NCI-H774 (cell line): ENCODE measurements at places on chromosomes 11 and 22.

DNA sequence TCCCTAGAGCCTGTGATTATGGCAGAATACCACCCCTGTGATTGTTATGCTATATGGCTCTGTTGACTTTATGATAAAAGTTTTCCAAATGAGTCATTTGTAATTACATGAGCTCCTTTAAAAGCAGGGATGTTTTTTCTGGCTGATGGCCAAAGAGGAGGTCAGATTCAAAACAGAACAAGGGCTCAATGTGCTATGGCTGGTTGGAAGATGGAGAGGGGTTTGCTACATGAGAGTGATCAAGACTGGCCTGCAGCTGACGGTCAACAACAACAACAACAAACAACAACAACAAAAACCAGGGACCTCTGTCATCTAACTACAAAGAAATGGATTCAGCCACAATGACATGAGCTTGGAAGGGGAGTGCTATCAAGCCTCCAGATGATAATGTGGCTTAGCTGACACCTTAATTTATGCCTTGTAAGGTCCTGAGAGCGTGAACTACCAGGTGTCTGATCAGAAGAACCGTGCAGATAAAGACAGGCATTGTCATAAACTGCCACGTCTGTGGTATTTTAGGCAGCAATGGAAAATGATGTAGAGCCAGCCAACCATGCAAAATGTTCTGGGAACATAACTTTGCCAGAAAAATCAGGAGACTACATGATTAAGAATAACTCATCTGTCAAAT, 47.2 kb downstream of the PIWIL3 start:
- DNase-seq: peak; percentile 12

GRCh38 chr22:39388261-39389011, 11.1 kb upstream of the TAB1 start:
- DNase-seq: peak; percentile 43

DNA sequence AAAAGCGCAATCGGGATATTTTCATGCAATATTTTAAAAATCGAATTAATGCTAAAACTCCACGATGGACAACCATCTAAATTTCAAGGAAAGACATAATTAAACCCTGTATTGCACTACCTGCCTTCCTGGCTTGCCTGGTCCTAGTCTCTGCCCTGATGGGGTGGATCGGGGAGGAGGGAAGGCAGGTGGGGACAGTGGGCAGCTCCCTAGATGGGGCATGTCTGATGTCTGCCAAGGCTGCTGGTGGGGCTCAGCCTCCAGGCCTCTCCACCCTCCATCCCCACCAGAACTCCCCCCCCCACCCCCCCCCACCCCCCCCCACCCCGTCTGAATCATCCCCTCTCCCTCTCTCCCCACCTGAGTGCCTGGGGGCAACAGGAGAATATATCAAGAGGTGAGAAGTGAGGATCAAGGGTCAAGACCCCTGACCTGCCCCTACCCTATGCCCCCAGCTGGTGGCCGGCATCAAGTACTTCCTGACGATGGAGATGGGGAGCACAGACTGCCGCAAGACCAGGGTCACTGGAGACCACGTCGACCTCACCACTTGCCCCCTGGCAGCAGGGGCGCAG, 650 bp downstream of the CST6 start:
- no peak for DNase-seq

DNA sequence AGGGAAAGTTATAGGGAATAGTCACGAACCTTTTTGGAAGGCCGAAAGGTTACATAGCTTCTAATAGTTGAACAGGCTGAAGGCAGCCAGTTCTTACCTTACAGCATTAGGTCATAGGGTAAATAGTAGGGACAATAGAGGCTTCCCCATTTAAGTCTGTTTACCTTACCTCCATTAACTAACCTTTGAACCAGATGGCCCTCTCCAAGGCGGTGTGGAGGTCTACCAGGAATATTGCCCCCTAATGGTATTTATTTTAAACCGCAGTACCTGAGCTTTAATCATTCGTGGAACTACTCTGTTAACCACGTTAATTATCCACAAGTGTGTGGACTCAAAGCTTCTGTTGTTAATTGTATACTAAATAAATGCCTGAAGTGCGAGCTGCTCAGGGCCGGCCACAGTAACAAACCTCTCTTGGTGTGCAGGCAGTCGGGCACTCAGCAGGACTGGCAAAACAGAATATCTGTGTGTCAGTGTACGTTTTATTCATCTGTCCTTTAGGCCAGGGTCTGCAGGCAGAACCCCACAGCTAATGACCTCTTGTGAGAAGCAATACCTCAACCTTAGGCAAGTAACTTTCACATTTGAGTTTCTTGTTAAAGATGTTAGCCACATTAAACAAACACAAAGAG, 81.7 kb downstream of the PRCP start:
- peak; percentile 90 for DNase-seq

GRCh38 chr22:24290459-24290858, 19.8 kb downstream of the SPECC1L start:
- DNase-seq: no peak

DNA sequence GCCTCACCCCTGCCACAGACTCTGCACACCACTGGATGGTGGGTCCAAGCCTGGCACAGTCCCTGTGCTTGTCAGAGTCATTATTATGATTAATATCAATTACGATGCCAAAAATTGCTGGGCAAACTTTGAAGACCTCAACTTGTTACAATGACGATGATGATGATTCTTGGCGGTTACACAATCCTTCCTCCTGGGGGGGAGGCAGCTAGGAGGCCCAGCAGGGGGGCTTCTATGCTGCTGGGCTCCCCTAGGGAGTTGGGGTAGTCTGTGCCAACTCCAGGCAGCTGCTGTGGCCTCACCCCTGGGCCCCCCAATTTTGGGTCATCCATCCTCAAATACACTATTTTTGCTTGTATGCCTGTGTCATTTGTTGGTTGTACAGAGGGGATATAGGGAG, 12.0 kb downstream of the SLC35E4 start:
- no peak for DNase-seq

DNA sequence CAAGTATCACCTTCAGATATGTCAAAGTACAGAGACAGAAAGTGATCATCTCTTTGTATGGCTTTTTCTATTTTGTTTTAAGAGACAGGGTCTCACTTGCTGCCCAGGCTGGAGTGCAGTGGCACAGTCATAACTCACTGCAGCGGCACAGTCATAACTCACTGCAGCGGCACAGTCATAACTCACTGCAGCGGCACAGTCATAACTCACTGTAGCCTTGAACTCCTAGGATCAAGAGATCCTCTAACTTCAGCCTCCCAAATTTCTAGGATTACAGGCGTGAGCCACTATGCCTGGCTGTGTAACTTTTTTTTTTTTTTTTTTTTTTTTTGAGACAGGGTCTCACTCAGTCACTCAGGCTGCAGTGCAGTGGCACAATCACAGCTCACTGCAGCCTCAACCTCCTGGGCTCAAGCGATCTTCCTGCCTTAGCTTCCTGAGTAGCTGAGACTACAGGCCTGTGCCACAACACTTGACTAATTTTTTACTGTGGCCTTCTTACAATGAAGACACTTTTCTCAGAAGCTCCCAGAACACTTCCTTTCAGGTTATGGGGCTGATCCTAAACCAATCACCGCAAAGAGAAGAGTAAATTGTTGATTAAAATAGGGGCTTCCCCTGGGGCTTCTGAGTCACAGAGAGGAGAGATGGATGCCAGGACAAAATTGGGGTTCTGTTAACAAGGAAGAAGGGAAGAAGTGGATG, 9.0 kb upstream of the HIKESHI start:
- no peak for DNase-seq

DNA sequence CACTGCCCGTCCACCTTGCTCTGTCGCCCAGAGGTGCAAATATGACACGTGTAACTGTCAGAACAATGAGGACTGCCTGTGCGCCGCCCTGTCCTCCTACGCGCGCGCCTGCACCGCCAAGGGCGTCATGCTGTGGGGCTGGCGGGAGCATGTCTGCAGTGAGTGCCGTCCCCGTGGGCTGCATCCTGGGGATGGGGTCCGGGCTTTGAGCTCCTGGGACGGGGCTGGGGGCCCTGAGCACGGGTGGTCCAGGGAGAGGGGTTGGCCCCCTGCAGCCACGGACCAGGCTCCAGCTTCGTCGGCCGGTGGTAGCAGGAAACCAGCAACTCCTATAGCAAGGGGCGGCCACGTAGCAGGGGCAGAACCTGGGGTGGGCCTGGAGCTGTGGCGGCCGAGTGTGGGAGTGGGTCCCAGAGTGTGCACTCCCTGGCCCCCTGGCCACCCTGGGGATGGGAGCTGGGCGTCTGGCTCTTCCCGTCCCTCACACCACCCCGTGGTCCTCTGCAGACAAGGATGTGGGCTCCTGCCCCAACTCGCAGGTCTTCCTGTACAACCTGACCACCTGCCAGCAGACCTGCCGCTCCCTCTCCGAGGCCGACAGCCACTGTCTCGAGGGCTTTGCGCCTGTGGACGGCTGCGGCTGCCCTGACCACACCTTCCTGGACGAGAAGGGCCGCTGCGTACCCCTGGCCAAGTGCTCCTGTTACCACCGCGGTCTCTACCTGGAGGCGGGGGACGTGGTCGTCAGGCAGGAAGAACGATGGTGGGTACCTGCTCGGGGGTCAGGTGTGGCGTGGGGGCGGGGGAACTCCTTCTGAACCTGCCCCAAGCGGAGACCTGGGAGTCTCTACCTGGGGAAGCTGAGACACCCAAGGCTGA, 10.1 kb downstream of the MUC2 start:
- no peak for DNase-seq

GRCh38 chr11:18229501-18229900, 7.1 kb downstream of the SAA4 start:
- no peak for DNase-seq

GRCh38 chr11:75351791-75352587, 528 bp upstream of the ARRB1 start:
- no peak for DNase-seq

GRCh38 chr11:95241681-95242081, 10.7 kb upstream of the SESN3 start:
- DNase-seq: no peak

DNA sequence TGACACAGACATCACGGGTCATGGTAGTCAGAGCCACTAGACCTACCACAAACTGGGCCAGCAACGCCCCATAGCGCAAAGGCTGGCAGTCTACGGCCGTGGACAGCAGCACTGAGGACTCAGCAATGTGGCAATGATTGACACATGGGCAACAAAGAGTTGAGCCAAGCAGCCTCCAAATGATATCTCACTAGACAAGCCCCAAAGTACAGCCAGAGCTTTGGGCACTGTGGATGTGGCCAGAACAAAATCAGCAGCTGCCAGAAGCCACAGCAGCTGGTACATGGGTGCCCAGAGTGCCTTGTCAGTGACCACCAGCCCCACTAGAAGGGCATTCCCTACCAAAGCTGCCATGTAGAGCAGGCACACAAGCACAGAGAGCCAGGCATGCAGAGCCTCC, 11.2 kb upstream of the UBQLNL start:
- no peak for DNase-seq

DNA sequence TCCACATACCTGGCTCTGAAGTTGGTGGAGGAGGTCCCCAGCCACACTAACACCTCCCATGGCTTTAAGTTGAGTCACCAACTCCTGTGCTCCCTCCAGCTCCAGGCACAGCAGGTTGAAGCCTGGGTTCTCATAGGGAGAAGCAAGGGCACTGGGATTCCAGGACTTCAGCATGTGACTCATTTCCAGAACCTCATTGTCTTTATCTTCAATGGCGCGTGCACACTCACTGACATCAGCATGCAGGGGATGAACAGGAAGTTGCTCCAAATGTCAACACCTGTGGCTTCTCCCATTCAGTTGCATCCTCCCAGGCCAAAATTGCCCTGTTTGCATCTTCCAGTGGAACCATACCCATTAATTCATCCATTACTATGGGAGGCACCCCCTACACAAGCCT, 5.8 kb upstream of the UBQLNL start:
- DNase-seq: no peak

- DNase-seq: peak; percentile 70
Measured at GRCh38 chr11:73242251-73243092, 24.4 kb downstream of the P2RY2 start.

- no peak for DNase-seq
Measured at GRCh38 chr11:78187366-78188285, 800 bp downstream of the KCTD21 start.

DNA sequence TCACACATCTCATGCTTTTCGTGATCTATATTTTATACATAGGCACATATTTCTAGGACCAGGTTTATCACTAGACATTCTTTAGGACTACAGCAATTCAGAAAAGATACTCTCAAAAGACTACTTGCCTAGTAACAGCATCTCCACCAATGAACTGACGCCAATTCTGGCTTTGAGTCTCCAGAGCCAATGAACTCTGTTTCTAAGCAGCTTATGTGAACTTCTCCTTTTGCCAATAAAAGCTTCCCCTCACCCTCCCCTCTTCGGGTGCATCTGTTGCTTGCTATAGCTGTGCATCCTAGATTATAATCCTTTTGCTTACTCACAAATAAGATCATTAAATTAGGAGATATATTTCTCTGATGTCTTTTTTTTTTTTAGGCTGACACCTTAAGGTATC, 11.4 kb upstream of the ANKK1 start:
- no peak for DNase-seq

- no peak for DNase-seq
Measured at GRCh38 chr11:102368472-102368871, 21.5 kb downstream of the BIRC2 start.

GRCh38 chr22:37904572-37905533, 1.2 kb upstream of the MICALL1 start:
- DNase-seq: no peak
